Stimulated activated CD4-positive, alpha-beta T cell treated with anti-CD3 and anti-CD28 coated beads, Interleukin-15, amount 100 ng/mL, for 48 hours (primary cell): ENCODE measurements at places on chromosomes 7 and 10.

GRCh38 chr10:122646511-122647382, 52.9 kb downstream of the C10orf120 start:
- no peak for DNase-seq

DNA sequence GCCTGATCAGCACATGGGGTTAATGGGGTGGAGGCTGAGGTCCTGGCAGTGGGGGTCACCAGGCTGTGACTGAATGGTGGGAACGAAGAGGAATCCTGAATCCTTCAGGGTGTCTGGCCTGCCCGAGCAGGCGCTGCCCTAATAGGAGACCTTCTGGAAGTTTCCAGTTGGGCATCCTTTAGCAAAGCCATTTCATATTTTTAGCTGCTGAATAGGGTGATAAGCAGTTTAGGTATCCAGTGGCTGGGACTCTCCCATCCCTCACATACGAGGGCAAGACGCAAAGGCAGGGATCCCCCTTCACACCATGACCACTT, 159.3 kb downstream of the SH3PXD2A start:
- no peak for DNase-seq

DNA sequence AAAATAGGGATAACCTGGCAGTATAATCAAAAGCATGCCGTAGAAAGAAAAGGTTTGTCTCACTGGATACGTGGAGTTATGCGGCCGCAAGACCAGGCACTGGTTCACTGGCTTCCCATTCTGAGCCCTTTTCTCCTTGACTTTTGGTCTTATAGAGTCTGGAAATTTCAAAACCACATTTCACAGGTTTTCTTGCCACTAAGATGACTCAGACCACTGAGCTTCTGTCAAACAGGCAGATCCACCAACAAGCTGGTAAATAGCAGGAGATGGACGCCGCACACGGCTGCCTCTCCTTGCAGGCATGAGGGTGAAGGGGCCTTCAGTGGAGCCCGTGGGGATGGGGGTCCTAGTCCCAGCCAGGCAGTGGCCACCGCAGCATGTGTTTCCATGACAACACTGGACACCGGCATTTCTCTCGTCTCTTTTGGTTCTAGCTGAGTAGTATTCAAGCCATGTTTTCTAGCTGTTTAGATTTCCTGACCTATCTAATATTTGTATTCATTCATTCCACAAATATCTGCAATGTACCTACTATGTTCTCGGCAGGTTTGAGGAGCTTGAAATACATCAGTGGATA, 55.5 kb downstream of the KLF6 start:
- no peak for DNase-seq

GRCh38 chr10:110005719-110006118, 2.1 kb upstream of the ADD3 start:
- DNase-seq = no peak

DNA sequence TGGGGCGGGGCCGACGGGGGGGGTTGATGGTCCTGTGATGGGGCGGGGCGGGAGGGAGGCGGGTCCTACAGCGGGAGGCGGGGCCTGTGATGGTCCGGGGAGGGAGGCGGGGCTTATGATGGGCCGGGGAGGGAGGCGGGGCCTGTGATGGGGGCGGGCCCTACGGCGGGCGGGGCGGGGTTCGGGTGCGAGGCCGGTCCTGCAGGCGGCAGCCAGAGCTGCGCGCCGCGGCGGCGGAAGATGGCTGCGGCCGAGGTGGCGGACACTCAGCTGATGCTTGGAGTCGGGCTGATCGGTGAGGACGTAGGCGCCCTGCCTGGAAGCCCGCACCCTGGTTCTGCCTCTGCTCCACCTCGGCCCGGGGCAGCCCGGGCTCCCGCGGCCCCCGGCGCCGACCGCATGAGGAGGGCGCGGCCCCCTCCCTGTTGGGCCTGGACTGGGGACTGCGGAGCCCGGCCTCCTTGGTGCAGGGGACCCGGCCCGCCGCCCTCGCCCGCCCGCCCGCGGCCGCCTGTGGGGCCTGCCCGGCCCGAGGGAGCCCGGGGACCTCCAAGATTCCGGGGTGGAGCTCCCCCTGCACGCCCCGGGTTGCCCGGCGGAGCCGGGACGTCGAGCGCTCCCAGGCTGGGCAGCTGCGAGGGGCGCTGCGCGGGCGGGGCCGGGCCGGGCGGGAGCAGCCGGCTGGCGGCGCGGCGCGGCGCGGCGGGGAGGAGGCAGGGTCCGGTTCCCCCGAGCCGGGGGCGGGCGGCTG, at the start of gene DENND10:
TSS of gene DENND10 (plus strand) at position 211 of the 751 bp plus-strand sequence. CDS start at position 241, 30 bp downstream.
- DNase-seq = peak; percentile 69

- DNase-seq = no peak
These were observed 4.1 kb downstream of the MMS19 start for GRCh38 chr10:97494151-97494550.
